ENCODE measurements at places on chromosomes 12 and 14. TPM values are rescaled to one million over a fixed set of nuclear protein-coding genes. Genes with fewer than 3 reads are reported as not detected.

The ADAM21 gene
- 0.32 TPM for total RNA-seq

DNA sequence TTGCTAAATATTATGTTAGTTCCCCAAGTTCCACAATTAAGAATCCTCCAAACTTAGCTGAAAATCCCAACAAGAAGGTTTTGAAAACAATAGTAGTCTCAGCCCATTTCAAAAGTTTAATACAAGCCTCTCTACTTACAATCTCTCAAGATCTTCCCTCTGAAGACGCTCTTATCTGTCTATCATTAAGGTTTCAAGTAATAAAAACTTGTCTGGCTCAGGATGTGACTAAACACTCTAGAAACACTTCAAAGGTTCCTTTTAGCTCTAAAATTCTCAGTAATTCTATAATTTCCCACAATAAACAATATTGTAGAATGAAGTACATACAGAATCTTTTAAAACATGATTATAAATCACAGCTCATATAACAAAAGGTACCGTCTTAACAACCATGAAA lies 16.3 kb downstream of the YAF2 start:
- DNase-seq: no peak

- no peak for DNase-seq
These were observed 85.9 kb downstream of the CRADD start for GRCh38 chr12:93762912-93763553.

GRCh38 chr12:15731940-15732339 lies 57.2 kb downstream of the EPS8 start:
- DNase-seq: no peak

DNA sequence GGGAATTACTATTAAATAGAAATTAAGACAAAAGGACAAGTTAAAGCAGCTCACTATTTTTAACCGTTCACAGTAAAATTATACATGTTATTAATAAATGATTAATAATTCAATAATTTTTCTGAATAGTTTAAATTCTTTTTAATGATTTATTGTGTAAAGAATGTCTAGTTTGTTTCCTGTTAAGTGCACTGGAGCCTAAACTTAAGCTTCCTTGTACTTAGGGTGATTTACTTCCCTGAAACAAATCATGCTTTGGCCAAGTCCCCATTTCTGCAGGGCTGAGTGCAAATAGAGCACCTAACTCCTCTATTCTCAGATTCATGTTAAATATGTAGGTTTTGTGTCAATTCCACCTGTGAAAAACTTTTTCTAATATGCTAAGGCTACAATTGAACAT lies 188.9 kb upstream of the PDZRN4 start:
- no peak for DNase-seq

DNA sequence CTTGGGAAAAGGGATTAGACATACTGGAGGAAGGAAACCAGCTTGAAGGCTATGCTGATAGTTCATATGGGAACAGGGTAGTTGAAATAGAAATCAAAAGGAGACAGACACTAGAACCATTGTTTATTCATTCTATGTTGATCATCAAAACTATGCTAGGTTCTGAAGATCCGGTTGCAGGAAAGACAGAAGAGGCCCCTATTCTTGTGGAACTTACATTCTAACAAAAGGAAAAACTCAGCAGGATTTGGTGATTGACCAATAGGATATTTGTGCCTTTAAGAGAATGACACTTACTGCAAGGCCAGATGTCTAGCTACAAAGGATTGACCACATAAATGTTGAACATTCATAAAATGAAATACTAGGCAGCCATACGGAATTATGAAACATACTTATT lies 179.2 kb downstream of the AKAP6 start:
- no peak for DNase-seq

GRCh38 chr14:51333901-51334521 lies 94.0 kb downstream of the TMX1 start:
- DNase-seq: peak; percentile 39

GRCh38 chr12:24913953-24914352 lies 34.9 kb downstream of the BCAT1 start:
- DNase-seq: no peak

Data from left ventricle myocardium superior (tissue), 1 donor.